ENCODE measurements at places on chromosomes 2 and 18. TPM values are rescaled to one million over a fixed set of nuclear protein-coding genes. Genes with fewer than 3 reads are reported as not detected.

- DNase-seq: no peak
Observed at GRCh38 chr2:5538313-5538712, 153.9 kb upstream of the SOX11 start.

- no peak for DNase-seq
Observed at GRCh38 chr18:49177812-49178211, 227.0 kb upstream of the SMAD7 start.

The PID1 gene
- not detected for total RNA-seq

DNA sequence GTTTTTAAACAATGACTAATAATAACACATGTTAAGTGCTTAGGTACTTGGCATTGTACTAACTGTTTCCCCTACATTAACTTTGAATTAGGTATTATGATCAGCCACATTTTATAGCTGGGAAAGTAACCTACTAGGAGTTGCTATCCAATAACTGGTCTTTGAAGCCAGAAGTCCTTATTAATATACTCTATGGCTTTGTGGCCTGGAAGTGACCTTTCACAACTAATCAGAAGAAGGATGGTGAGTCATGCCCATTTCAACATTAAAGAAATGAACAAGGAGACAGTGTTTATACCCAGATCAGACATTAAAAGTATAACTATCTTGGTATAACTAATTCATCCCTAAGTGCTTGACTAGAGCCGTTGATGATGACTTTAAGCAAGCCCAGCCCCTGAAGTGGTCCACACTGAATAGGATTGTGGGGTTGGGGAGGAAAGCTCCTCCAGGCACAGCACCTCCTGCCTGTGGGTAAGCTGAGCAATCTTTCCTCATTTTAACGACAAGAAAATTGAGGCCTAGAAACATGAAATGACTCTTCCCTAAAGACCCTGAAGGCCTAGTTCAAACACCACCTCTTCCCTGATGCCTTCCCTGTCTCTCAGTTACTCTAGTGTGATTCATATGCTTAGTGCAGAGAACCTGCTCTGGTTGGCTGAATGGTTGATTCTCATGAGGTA lies 71.6 kb upstream of the RFX8 start:
- DNase-seq: no peak

- no peak for DNase-seq
Observed at GRCh38 chr2:48607307-48608014, 10.2 kb upstream of the GTF2A1L start.

The LIPG gene
- 0.18 TPM for total RNA-seq

DNA sequence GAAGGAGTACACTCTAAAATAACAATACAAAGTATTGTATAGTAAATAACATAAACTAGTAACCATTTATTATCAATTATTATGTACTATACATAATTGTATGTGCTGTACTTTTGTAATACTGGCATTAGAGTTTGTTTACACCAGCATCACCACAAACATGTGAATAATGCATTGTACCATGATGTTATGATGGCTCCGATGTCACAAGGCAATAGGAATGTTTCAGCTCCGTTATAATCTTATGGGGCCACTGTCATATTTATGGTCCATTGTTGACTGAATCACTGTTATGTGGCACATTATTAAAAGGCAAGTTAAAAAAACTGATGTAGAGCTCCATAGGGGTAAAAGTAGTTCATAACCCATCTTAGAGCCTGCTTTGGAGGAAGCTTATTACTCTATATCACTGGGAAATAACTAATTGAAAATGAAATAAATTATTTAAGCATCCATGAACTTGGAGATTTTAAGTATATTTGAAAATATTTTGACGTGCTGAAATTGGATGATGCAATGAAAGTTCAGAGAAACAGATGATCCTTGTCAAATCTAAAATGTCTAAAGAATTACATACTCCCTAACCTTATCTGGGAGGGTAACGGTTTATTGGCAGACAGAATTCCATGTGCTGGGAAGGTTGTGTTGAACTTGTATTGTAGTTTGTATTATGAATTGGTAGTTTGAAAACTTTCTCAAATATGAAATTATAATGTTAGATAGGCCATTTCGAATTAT lies 2.4 kb downstream of the SKA1 start:
- DNase-seq: no peak

- no peak for DNase-seq
Observed at GRCh38 chr18:77344786-77345500, 95.3 kb downstream of the GALR1 start.

DNA sequence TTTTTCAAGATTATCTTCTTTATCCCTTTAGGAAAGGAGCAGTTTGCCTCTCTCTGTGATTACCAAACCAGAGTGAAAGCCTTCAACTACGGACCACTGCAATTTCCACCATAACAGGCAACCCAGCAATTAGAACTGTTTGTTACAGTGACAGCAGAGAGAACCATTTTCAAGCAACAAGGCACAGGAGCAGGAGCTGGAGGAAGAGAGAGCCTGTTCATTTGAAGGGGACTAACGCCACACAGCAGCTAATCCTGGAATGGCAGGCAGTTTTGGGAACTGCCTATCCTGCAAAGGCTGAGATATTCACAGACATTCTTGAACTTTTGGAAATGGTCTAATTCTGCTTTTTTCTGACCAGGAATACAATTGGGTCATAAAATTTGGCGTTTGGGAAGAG lies 1541.9 kb upstream of the PIK3C3 start:
- DNase-seq: no peak

GRCh38 chr2:82215212-82215611 lies 1910.7 kb upstream of the LRRTM1 start:
- no peak for DNase-seq

GRCh38 chr2:74474899-74475298 lies 2.4 kb upstream of the MRPL53 start:
- DNase-seq: no peak

The TUBB8B gene
- not detected for total RNA-seq

The FAHD2B gene
- 19.8 TPM for total RNA-seq

- DNase-seq: peak; percentile 32
Observed at GRCh38 chr2:31319406-31320175, 85.6 kb downstream of the EHD3 start.

The EML6 gene
- 0.32 TPM for total RNA-seq

GRCh38 chr2:137826373-137827372 lies 137.6 kb upstream of the HNMT start:
- peak; percentile 19 for DNase-seq

DNA sequence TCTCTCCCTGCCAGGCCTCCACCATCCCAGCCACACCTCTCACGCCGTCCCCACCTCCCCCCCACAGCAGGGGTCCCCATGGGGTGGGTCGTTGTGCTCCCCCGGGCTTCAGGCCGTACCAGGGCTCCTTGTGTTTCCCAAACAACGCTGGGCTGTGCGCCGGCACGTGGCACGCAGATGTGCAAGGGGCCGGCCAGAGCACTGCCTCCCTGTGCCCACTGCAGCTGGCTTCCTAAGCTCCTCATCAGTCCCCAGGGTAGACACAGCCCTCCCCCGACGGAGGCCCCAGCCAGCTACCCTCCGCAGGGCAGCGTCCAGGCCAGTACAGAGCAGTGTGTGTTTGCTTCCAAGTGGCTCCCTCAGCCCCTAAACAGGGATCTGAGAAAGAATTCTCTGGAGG lies 34.0 kb downstream of the BIN1 start:
- no peak for DNase-seq

DNA sequence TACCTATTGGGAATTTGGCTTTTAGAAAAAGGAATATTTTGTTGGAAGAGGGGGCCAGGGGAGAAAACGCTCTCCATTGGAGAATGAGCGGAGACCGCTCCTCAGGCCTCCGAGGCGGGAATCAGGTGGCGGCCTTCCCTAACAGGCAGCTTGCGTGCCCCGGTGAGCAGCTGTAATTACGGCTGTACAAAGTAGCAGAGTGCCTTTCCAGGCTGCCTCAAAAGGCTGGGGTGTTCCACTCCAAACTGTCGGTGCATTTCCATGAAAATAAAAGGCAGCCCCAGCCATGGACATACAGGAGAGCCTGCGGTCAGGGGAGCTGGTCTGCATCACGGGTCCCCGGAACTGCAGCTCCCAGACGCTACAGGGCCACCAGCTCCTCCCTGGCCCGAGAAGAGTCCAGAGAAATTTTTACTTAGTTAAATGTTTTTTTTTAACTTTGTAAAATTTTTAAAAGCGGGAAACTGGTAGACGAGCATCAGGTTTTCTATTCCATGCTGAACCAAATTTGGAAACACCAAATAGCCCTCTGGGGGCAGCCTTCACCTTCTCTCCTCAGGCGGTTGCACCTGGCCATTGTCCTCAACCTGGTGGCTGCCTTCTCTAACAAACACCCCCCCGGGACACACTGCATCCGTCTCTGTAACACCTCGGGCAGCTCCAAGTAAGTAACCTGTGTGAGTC lies 209.3 kb upstream of the SALL3 start:
- no peak for DNase-seq

DNA sequence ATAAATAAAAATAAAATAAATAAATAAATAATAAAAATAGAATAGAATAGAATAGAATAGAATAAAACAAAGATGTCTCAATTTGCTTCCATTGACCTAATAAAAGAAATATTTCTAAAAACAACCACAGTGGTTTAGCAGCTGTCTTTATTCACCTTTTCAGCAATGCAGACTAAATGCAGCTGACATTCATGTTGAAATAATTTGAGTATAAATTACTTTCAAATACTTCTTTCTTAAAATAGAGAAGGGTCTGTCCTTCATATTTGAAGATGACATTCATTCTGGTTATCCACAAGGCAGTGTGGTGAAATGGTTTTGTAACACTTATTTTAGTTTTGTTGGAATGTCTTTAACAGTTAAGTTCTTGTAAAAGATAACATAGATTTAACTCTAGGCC lies 469.4 kb downstream of the IRS1 start:
- no peak for DNase-seq

GRCh38 chr2:152054593-152054992 lies 44.3 kb downstream of the CACNB4 start:
- no peak for DNase-seq

The IHH gene
- total RNA-seq: not detected
